Activated naive CD4-positive, alpha-beta T cell (primary cell): ENCODE measurements at places on chromosomes 6 and 20.

GRCh38 chr20:32091888-32092346, 17.6 kb upstream of the TM9SF4 start:
- DNase-seq, result peak; percentile 71

DNA sequence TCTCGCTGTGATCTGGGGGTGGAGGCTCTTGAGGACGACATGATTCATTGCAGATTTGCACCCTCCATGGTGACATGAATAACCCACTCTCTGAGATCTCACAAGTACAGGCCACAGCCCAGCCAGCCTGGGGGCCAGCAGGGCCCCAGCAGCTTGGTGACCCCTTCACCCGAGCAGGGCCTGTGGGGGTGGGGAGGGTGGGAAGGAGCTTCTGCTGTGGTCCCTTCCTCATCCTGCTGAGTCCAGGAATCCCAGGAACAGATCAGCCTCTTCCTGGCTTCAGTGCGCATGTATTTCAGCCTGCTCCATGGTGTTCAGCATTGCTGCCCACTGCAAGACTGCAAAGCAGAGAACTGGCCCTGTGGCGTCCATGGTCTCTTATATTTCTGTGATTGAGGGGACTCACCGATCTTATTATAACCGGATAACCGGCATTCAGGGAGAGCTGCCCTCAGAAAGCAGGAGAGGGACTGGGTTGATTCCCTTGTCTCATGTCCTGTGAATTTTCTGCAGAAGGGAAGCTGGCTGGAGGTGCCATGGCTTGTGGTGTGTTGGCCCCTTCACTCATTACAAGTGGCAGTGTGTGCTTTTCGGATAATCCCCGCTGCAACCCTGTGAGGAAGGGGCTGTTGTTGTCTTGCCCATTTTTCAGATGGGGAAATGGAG, 118.8 kb upstream of the FRMD1 start:
- no peak for DNase-seq

- DNase-seq, result no peak
These were observed 197.9 kb downstream of the LRFN2 start for GRCh38 chr6:40389254-40389653.

GRCh38 chr6:89495961-89496535, 63.1 kb downstream of the ANKRD6 start:
- DNase-seq, result no peak

GRCh38 chr6:137236581-137237355, 17.6 kb upstream of the IFNGR1 start:
- no peak for DNase-seq

DNA sequence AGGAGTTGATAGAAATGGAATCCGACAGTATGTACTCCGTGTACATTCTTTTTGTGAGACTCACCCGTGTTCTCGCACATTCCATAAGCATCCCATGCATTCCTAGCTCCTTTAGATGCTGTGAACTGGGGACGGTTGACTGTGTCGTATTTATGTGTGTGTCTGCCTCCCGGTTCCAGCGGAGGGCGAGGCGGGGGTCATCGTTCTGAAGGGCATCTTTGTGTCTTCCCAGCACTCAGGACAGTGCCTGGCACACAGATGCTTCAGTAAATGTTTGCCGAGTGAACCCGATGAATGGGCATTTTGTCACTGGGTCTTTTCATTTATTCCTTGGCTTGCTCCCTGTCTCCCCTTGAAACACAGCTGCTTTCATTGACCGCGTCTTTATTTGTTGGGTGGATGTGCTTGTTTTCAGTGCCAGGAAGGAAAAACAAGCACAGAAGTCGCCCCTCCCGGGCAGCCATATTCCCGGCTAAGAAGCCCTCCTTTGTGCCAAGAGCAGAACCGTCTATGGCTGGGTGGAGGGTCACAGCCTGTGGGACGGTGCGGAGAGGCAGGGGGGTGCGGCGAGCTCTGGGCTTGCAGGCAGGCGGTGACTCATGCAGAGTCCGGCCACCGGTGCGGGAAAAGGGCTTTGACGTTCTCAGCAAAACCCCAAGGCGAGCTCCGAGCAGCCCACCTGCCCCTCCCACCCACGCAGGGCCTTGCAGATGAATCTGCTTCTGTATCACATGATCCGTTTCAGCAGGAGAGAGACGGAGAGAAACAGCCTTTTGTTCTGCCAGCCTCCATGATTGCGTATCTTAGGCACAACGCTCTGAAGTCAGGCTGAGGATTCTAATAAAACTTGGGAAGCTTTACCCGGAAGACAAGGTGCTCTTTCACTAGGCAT, 11.2 kb upstream of the PSMG4 start:
- DNase-seq, result no peak

- DNase-seq, result no peak
These were observed 25.7 kb downstream of the TTI1 start for GRCh38 chr20:38007526-38007925.

DNA sequence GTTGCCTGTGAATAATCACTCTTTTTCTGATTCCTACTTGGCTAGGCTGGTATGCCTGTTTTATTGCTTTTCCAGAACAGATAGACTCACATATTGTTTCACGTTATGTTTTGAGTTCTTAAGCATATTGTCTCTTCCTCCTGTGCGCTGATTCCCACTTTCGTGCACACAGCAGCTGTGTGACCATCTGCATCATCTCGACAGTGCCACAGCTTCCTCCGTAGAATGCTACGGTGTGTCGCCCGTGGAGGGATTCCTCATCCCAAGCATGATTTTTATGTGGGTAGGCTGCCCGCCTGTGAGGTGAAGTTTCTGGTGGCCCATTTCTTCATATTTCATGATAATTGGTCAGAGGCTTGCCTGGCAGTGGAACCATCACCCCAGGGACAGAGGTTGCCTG, 31.8 kb downstream of the PLCB4 start:
- no peak for DNase-seq

DNA sequence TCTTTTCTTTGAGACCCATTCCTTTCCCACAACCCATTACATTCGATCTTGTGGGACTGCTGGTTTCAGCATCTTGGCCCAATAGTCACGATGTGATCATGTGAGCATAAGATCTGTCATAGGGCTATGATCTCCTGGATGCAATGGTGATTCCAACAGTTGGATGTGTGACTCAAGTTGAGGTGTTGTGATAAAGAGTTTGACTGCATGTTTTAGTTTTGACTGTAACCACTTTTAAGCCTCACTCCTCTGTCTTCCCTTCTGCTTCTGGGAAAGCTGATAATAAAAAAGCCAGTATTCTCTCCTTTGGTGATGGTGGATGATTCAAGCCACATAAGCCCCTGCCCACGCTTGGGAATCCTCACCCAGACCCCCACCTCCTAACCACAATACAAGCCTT, 117.0 kb upstream of the ASCC3 start:
- no peak for DNase-seq

DNA sequence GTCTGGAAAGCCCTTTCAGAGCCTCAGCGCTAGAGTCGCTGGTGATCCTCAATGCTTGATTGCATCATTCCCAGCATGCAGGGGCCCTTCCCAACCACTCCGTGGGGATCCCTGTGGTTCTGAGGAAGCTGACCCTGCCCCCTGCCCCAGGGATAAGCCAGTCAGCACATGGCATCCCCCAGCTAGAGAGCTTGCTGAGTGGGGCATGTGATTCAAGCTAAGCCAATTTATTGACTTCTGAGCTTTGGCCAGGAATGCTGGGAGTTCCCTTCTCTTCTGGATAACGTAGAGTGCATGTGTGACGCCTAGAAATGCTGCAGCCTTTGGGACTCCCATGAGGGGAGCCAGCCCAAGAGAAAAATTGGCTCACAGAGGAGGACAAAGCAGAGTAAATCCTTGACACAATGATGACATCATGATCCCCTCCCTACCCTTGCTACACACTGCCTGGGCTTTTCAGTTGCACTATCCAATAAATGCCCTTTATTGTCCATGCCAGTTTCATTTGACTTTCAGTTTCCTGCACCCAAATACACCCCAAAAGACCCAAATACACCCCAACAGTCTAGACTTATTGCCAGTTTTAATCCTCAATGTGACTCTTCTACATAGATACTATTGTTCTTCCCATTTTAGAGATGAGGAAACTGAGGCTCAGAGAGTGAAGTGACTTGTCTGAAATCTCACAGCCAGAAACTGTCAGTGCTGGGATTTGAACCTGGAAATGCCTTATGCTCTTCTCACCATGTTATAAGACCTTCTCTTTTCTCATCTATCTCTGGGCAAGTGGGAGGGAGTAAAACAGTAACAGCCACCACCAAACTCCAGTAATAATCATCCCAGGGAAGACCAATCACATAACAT, 34.3 kb downstream of the KCNB1 start:
- no peak for DNase-seq

DNA sequence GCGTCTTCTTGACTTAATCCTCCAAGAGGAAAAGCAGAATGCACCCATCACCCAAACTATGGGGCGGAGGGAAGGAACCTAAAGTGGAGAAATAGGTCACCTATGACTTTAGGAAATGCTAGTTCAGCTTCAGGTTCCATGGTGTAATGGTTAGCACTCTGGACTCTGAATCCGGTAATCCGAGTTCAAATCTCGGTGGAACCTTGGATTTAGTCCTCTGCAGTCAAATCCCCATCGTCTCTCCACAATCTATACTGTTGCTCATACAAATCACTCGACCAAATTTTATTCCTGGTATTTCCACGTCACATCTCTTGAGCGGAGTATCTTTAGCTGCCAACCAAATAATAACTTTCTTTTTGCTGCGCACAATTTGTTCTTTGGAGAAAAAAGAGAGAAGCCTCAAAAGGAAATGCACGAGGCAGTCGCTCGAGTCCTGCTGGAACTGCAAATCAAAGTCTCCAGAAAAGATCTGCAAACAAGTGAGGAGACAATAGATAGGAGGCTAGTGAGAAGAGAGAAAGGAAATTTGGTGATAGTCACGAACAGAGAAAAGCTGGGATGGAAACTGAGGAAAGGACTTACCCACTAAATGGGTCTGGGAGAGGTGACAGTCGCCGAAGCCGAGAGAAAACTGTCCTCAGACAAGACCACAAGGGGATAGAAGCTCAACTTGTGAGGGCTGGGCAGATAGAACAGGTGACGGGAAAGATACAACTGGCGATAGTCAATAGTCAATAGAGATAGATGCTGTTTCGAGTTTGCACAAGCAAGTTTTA, 16.6 kb downstream of the POM121L2 start:
- DNase-seq, result no peak

DNA sequence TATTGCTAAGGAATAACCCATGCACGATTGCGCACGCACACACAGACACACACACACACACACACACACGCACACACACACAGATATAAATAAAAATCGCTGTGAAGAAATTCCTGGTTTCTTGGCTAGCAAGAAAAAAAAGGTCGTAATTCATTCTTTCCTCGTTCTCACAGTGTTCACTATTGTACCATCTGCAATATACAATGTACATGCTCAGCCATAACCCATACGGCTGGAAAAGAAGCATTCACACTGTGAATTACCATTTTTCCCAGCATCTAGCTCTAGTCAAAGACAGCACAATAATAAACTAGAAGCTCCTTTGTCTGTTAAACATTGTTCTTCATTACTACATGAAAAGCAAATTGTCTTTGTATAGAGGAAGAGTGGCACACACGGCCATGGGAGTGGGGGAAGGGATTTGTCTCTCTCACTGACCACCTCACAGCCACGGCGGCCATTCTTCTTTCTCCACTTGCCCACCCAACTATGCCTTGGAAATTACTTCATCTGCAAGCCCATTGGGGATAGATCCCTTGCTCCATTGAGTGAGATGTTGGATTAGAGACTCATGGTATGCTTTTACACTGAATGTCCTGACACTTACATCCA, 115.3 kb upstream of the ID4 start:
- DNase-seq, result no peak

GRCh38 chr20:49691818-49692568, 21.7 kb downstream of the B4GALT5 start:
- DNase-seq, result no peak

- DNase-seq, result no peak
These were observed 116.7 kb upstream of the SLC24A3 start for GRCh38 chr20:19095762-19096161.

DNA sequence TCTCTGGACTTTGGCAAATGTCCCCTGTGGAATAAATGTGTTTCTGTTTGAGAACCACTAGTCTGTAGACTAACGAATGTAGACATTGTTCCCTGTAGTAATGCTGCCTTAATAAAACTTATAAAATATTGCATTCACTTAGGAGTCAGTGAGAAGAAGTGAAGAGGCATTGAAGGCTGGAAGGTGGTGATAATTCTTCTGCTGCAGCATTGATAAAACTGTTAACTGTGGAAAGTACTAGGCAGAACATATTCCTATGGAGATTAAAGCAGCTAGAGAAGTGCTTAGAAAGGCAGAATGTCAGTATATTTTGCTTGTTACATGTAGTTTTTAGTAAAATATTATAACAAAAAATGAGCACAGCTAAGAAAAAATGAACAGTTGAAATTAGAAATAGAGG, 4.8 kb downstream of the PGK2 start:
- no peak for DNase-seq

GRCh38 chr6:157513619-157514485, 132.9 kb downstream of the ZDHHC14 start:
- no peak for DNase-seq

DNA sequence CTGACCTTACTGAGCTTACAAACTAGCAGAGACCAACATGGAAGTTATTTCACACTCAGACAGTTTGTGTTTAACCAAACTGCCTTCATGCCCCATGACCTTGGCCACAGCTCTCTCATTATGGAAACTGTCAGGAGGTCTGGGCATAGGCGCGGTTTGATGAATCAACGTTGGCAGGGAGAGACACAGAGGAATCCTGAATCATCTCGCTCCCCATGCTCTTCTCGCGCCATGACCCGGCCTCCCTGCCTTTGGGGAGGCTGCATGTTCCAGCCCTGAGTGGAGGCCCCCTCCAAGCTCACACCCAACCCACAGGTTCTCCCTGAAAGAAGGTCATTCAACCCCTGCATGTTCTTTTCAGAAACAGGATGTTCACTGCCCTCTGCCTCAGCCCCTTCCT, 15.9 kb upstream of the GDAP1L1 start:
- DNase-seq, result no peak

DNA sequence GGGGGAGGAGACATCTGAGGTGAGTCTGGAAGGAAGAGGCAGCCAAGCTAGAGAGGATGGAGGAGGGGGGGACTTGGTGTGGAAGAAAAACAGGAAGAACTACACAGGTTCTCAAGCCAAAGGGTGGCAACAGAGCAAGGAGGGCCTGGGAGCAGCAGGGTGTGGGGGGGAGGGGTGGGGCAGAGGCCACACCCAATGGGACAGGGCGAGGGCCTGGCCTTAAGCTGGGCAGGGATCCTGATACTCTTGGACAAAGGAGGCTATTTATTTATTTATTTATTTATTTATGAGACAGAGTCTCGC, 359.0 kb downstream of the ZFAND3 start:
- no peak for DNase-seq

DNA sequence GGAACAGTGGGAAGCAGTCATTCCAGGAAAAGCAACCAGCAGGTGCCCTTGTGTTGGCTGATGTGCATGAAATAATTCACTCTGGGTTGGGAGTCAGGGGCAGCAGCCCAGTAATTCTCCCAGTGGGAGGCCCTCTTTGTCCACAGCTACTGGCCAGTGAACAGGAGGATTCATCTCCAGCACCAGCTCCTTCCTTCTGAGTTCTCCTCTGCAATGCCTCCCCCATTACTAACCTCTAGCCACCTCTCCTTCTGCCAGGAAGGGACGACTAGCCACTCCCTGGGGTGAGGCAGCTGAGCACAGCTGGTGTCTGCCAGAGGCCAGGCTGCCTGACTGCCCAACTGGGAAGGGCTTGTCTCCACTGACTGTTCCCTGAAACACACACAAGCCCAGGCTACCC, 12.5 kb upstream of the R3HDML start:
- DNase-seq, result no peak
